ENCODE measurements at places on chromosomes 7 and 10.

DNA sequence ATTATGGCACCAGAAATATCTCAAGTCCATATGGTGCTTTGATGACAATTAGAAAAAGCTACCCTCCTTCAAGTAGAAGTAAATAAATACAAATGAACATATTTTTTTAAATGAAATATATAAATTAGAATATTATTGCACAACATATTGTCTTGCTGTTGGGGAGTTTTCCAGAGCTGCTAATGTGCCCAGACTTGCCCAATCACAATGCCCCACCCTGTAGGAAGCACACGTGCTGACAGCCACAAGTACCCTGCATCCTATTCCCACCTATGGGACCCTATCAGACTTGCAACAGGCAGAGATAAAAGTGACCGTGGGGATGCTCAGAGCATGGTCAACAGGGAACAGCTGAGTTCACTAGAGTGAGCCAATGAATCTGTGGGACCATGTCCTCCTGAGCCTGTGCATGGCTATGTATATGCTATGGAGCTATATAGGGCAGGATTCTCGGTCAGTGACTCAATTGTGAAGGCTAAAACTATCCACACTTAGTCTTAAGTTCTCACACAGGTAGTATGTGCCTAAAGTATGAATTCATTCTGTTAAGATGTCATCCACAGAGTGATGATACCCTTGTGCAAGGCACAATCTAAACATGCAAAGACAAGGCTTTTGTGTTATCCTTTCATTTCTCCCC lies 336.0 kb downstream of the HGF start:
- DNase-seq, result no peak

DNA sequence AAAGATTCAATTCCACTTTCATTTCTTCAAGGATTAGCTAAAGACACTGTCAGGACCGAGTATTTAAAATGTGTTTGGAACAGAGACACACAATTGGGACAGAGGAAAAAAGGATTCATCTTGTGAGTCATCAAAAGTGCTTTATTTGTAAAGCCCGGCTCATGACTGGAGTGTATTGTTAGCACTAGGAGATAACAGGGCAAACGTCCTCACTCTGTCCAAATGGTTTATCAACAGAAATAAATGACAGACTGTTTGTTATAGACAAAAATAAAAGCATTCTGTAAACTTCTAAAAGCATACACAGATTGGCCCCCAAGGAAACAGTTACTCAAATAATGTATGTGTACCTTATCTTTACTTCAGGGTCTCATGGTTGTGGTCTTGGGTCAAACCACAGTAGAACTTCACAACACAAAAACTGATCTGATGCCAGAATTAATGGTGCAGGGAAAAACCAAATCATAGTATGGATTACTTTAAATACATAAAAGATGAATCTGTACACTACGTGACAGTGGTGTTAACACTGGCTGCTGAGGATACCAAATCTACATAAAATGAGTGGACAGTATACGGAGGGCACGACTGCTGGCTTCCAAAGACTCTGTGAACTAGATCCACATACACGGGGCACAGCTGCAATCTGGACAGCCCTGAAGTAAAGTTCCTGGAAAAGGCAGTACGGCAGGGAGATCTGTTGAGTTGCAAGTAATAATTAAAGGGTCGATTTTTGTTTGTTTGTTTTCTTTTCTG lies 179.4 kb downstream of the PIP4K2A start:
- no peak for DNase-seq

DNA sequence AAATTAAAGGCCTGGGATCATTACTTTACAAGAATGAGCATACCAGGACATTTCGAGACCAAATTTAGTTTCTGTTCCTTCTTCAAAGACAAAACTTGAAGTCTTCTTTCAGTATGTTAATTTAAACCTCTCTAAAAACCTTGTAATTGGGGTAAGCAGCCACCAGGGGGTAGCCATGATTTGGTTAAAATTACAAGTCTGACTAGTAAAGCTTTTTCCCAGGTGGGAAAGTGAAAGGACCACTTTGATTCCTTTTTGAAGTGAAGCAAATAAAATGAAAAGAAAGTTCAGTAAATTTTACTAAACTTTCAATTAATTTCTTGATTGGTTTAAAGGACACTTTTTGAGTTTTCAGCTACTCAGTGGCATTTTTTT lies 294.3 kb downstream of the BBS9 start:
- DNase-seq, result peak; percentile 6

DNA sequence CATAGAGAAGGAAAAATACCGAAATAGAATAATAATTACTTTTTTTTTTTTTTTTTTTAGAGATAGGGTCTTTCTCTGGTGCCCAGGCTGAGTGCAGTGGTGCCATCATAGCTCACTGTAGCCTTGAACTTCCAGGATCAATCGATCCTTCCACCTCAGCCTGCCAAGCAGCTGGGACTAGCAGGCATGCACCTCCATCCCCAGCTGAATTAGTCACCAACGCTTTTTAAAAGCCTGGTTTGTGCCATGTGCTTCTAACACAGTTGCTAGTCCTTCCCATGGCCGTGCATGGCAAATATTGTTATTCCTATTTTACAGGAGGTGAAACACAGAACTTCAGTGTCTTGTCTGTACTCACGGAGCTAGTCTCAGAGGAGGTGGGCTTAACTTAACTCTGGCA lies 23.2 kb downstream of the LYZL2 start:
- DNase-seq, result no peak

- DNase-seq, result no peak
Observed at GRCh38 chr7:1019789-1020610, 24.3 kb upstream of the GPR146 start.

DNA sequence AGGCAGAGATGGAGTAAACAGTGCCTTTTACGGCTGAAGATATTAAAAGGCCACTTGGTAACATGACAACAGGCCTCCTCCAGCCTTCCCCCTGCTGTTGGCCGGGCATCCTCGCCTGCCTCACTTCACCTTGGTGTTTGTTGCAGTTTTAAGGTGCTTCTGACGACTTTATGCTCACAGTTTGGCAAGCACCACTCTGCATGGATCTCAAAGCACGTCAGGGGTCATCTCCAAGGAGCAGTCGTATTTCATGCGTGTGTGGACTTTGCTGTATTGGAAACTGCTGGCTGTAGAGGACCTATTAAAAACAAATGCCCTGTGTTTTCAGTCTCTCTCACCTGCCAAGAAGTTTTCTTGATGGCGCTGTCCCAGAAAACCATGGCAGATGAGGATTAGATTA lies 483.1 kb downstream of the RPS24 start:
- no peak for DNase-seq

DNA sequence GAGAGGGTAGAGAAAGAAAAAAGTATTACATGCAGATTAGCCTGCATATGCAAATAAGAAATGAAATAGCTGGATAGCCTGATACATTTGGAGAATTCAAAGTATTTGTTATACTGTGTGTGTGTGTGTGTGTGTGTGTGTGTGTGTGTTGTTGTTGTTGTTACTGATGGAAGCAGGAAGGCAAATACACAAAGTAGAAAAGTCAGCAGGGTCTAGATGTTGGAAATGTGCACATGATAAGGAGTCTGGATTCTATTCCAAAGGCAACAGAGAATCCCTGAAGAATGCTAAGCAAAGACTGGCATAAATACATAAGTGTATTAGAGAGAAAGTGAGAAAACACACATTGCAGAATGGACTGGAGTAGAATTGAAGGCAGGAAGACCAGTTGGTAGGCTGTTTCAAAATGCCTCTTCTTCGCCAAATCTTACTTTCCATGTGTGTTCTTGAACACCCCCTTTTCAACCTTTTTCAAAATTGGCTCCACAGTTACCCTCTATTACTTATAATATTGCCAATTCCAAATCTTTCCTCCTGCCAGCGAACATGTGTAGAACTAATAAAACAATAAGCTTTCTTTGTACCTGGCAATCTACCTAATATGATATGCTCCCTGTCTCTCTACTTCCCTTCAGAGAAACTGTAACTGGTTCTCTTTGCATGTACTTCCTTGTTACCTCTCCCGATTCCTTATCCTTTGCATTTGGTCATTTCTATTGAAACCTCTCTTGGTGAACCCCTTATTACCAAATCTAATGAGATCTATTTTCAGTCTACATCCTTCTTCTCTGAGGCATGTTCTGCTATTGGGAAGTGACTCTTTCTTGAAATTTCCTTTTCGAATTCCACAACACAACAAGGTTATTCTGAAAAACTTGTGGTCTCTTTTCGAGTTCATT lies 6.2 kb downstream of the CPED1 start:
- DNase-seq, result no peak

DNA sequence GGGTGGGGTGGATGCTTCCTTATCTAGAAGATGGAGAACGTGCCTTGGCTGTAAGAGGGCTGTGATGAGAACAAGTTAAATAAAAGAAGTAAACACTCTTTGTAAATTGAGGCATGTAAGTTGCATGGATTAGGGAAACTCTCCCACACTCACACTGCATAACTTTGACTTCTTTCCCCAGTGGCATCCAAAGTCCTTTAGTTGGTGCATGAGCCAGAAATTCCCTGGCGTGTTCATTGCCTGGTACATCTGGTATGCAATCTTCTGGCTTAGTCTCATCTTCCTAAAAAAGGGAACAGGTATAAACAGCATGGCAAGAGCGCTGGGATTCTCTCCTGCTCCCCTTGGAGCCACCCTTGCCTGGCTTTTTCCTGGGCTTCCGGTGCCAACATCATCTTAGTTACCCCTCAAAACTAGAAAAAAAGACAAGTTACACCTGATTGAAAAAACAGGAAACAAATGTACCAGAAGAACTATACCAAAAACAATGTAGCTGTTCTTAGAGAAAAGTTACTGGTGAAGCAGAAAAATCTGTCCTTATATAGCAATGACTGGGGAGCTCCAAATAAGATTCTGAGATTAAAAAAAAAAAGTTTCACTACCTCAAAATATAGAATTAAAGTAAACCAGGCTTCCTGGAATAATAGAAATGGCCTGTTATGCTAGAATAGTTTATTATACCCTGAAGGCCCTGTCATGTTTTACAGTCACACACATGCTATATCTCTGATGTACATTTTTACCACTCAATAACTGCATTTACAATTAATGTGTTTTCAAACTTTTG lies 9.9 kb downstream of the RP9 start:
- no peak for DNase-seq

GRCh38 chr7:48388911-48389310 lies 217.7 kb downstream of the ABCA13 start:
- no peak for DNase-seq

DNA sequence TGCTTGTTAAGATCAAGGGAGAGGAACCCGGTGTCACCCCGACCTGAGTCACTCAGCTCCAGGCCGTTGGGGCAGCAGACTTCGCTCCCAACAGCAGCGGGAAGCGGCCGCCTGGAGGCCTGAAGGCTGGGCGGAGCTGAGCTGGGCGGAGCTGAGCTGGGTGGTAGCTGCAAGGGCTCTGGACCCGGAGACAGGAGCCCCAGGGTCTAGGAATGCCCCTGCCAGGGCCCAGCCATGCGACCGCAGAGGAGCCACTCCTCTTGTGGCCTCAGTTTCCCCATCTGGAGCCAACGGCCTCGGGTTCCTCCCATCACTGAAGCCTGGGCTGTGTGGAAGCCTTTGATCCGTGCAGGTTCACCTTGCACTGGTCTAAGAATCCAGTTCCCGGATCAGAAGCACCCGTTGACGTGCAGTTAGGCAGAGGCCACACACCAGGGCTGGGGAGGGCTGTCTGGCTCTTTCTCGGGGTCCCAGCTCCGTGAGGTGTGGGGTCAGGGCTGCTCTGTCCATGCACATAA lies 21.9 kb upstream of the DPYSL4 start:
- DNase-seq, result no peak

DNA sequence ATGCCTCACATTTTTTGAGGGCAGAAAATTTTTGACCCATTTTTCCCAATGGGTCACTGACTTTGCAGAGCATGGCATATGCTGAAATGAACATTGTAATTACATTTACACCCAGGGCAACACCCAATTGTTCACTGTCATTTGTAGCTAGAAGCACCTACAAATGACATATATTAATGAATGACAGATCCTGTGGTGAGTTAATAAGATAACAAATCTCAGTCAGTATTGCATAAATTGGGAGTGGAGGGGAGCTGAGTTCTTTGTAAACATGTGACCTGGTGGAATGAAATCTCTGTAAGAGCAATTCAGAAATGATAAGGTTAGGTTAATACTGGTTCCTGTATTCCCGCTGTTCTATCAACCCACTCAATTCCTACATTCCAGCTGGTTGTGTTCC lies 255.1 kb upstream of the LRRN3 start:
- no peak for DNase-seq

GRCh38 chr7:2099048-2099957 lies 133.4 kb downstream of the MAD1L1 start:
- no peak for DNase-seq

DNA sequence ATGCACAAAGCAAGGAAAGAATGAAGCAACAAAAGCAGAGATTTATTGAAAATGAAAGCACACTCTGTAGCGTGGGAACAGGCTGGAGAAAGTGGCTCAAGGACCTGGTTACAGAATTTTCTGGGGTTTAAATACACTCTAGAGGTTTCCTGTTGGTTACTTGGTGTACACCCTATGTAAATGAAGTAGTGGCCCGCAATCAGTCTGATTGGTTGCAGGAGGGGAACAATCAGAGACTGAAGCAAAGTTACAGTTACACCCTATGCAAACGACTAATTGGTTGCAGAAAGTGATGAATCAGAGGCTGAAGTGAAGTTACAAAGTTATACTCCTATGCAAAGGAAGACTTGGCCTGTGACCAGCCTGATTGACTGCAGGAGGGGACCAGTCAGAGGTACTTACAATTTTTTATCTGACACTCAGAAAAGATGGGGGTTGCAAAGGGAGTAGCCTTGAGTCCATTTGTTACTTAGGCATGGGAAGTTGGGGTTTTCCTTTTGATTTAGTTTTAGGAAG lies 3.6 kb upstream of the MTPN start:
- peak; percentile 89 for DNase-seq

DNA sequence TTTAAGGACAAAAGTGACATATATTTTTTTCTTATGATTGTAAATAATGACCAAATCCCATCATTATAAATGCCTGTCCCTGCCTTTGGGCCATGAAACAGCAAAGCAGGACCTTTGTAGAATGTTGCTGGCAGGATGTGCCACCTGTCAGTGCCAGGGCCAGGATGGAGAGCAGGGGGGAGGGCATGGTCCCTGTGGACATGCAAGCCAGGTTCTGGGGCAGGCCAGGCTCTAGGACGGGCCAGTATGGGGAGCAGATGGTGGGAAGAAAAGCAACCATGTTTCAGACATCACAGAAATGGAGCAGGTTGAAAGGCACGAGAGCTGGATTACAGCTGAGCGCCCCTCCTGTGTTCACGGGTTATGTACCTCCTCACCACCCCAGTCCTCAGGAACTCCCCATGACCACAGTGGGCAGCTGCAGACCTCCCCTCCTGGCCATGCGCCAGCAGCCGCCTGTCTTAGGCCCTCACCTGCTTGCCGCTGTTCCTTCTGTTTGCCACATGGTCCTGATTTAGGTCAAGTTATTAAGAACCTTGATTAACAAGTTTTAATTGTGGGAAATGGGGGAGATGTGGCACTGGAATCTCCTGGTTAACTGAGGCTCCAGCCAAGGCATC lies 210.4 kb downstream of the PAXIP1 start:
- DNase-seq, result no peak

DNA sequence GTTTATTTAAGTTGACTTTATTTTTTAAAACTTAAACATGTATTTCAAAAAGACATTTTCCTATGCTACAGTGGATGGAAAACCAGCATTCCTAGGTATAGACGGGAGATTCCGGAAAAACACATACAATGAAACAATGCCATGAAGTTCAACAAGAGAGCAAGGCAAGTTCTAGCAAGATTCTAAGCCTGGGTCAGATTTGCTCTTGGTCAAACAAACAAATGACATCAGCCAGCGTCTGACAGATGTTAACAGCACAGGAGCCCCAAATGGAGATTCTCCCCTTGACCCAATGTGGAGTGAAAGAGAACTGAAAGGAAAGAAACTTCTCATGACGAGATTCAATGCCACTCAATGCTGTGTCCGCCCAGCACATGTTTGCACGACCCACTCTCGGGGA lies 149.9 kb downstream of the NEURL1 start:
- DNase-seq, result no peak
